ENCODE measurements at places on chromosomes 7 and 10.

DNA sequence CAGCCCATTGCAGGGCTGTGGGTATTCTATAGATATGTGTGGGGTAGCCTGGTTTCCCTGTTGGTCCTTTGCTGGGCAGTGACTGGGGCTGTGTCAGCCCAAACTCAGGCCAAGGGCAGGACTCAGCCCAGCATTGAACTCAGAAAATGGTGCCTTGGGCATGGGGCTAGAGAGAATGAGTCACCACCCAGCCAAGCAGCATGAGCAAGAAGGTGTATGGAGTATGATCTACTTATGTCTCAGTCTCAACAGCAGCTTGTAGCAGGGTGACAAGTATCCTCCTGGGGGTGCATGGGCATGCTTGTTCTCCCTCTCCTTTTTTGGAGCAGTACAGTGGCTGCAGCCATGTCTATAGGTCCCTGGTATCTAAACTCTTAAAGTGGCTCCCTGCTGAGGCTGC, 32.0 kb downstream of the STK31 start:
- no peak for DNase-seq

GRCh38 chr10:28169525-28169924, 133.3 kb downstream of the MPP7 start:
- no peak for DNase-seq

DNA sequence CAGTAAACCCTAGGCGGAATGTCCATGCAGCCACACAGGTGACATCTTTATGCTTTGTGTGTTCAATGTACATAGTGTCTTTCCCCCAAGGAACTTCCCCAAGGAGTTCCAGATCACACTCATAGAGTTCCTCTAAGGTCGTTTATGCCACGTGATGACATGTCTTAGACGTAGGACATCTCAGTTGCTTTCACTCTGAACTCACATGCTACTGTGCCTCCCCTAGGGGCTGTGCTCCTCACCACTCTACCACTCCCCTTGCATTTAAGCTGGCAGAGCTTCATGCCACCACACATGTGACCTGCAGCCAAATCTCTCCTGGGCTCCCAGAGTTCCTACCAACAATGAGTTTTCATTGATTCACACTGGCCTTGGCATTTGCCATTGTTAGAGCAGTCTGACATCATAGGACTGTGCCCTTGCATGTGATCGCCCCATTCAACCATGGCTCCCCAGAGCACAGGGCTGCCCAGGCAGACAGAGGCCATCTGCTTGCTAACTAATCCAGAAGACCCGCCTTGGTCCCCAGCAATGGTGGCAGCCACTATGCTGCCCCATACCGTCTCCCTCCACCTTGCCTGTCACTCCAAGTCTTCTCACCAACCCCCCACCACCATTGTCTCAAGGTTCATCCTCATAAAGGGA, 95.3 kb upstream of the MACROH2A2 start:
- no peak for DNase-seq

DNA sequence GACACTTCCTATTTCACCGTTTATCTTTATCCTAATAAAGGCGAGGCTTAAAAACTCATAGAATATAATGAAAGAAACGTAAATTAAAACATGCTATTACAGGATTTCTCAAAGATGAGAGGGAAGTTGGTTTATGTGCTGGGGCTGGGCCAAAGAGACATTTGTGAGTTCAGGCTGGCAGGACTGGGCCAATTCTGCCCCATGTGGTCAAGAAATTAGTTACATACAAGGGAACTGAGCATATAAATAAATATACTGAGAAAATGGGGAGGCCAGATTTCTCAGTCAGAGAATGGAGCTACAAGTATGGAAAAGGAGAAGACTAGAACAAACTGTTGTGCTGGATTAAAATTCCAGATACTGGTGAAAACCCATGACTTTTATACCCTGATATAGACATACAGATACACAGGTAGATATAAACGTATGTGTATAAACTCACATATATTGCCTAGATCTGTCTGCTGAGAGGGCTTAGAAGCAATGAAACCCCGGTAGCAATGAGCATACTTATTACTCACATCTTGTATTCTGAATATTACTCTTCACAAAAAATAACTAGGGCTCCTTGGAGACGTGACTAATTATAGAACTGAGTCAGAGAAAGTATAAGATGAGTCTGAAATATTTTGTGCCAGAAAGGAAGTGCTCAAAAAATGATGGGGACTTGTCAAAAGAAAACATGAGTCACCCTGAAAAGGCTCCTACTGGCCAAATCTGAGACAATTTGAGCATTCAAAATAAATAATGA, 155.7 kb upstream of the FGFR2 start:
- no peak for DNase-seq

DNA sequence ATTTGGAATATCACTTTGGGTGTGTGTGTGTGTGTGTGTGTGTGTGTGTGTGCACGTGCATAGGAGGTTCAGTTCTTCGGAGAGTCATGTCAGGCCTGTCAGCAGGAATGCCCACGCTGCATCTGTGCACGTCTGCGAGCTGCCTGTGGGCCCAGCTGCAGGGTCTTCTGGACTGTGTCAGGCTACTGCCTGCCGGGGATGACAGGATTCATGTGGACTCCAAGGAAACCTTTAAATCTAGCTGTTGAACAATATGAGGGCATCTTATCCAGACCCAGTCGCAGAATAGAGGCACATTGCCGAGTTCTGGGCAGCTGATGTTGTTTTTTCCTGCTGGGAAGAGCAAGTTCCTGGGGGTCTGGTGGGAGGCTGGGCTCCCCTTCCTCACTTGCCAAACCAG, 19.0 kb downstream of the AQP1 start:
- no peak for DNase-seq

GRCh38 chr7:79055722-79056415, 397.6 kb downstream of the MAGI2 start:
- no peak for DNase-seq

- DNase-seq, result no peak
Measured at GRCh38 chr7:132430861-132431822, 145.1 kb downstream of the PLXNA4 start.

GRCh38 chr7:129574487-129574886, 37.0 kb upstream of the NRF1 start:
- DNase-seq, result no peak

GRCh38 chr10:32949221-32949678, 8.8 kb downstream of the ITGB1 start:
- no peak for DNase-seq

DNA sequence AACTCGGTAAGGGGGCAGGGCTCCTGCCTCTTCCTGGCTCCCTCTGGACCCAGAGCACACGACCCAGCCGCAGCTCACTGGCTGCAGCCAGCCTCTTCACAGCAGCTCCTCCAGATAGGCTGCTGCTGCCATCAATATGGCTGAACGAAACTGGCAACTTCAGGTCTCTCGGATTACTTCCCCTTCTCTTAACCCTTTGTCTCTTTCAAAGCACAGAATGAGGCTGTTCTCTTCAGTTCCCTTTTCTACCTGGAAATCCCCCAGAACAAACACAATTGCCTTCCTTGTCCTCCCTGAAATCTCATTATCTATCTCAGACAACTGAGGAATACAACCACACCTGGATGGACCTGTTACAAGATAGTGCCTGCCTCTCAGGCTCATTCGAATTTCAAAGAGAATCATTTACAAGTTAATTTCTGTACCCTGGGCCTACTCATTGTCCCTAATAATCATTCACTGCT, 193.4 kb upstream of the MBL2 start:
- no peak for DNase-seq

DNA sequence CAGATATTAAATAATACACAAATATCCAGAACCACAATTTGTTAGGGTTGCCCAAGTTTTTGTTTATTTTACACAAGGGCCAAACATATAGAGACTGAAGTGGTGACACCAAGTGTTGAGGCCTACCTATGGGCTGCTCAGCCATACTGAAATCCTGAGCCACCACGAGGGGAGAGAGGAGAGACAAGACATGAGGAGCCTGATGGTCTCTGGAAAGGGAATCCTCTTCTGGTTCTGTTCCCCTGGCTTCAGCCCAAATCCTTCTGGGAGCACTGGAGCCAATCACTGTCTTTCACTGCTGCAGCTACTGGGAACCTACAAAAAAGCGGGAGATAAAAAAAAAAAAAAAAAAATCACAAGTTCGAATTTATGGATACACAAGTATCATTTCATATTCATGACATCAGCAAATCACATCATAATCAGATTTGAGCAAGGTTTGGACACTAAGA, 1.9 kb downstream of the SKIDA1 start:
- DNase-seq, result no peak

- no peak for DNase-seq
Measured at GRCh38 chr10:113168584-113168983, 218.5 kb downstream of the TCF7L2 start.

DNA sequence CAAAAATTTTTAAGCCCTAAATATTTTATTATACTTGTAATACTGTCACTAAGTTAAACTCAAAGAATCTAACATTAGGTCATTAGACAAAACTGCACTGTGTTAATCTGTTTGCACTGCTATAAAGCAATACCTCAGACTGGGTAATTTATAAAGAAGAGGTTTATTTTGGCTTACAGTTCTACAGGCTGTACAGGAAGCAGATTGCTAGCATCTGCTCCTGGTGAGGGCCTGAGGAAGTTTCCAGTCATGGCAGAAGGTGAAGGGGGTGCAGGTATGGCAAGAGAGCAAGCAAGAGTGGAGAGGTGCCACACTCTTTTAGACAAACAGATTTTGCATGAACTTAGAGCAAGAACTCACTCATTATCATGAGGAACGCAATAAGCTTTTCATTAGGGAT, 125.7 kb downstream of the IMMP2L start:
- no peak for DNase-seq

GRCh38 chr7:30159698-30160143, 24.9 kb downstream of the MTURN start:
- peak; percentile 23 for DNase-seq

Data from NCI-H1436 treated with DMSO at 0.1 percent for 48 hours (cell line).